Activated CD8-positive, alpha-beta memory T cell treated with anti-CD3 and anti-CD28 coated beads for 48 hours (primary cell): ENCODE measurements at places on chromosomes 1 and 21.

- DNase-seq, result no peak
Observed at GRCh38 chr1:174136714-174137113, 22.6 kb upstream of the RABGAP1L start.

GRCh38 chr1:187275985-187276575, 447.3 kb downstream of the PLA2G4A start:
- no peak for DNase-seq

GRCh38 chr1:110196917-110197765, 13.0 kb upstream of the KCNC4 start:
- DNase-seq, result no peak

- DNase-seq, result no peak
Observed at GRCh38 chr1:61797045-61797755, 54.9 kb downstream of the PATJ start.

GRCh38 chr1:119747451-119747850, 21.3 kb downstream of the HMGCS2 start:
- no peak for DNase-seq

GRCh38 chr1:212683357-212683722, 16.3 kb downstream of the BATF3 start:
- DNase-seq, result no peak

- no peak for DNase-seq
Observed at GRCh38 chr21:39537571-39537970, 75.2 kb upstream of the B3GALT5 start.

DNA sequence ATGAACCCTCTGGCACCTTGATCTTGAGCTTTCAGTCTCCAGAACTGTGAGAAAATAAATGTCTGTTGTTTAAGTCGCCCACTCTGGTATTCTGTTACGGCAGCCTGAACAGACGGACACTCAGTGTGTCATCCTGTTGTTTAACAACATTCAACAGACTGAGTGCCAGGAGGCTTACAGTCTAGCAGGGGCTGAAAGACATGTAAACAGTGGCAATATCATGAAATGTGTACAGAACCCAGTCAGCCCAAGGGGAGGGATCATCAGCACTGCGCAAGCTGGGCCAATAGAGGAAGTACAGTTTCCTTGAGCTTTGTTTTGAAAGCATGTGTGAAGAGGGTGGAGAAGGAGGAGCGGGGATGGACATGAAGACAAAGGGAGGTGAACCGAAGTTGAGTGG, 13.6 kb downstream of the DIP2A start:
- DNase-seq, result no peak

GRCh38 chr1:228348708-228349467, 57.7 kb downstream of the TRIM11 start:
- no peak for DNase-seq

GRCh38 chr1:65176591-65176990, 28.6 kb downstream of the AK4 start:
- no peak for DNase-seq

DNA sequence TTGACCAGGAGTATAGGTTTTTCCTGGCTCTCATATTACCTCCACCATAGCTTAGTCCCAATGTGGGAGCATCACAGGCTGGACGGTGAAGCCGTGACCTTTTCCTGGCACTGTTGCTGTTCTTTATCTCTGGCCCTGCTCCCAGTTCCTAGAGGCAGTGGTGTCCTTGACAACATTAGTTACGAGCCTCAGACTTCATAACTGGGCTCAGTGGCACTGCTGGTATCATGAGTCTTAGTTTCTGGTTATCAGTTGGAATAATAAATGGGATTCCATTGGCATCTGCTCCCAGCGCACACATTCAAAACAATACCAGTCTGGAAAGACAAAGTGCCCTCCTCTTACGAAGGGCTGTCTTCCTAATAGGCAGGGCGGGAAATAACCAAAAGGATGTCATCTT, 8.0 kb downstream of the RNPEP start:
- no peak for DNase-seq

DNA sequence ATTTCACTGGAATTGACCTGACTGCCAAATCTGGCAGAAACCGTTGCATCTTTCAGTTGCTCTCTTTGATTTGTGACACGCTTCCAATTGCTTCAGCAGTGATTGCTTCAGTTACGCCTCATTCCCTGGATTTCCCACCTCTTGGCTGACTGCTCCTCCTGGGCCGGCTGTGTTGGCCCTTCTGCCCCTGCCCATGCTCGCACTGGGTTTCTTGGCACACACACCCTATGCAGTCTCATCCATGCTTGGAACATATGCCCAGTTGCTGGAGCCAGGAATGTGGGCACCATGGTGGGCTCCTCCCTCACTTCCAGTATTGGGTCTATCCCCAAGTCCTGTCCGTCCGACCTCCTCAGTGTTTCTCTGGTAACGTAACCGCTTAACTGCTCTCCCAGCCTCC, 2.2 kb upstream of the ZBTB21 start:
- DNase-seq, result no peak

GRCh38 chr1:186634511-186634910, 45.7 kb downstream of the PTGS2 start:
- DNase-seq, result no peak

- no peak for DNase-seq
Observed at GRCh38 chr21:14878971-14879370, 185.8 kb downstream of the NRIP1 start.

GRCh38 chr1:27299385-27300271, 22.3 kb upstream of the TMEM222 start:
- no peak for DNase-seq

GRCh38 chr1:186627019-186627418, 53.2 kb downstream of the PTGS2 start:
- DNase-seq, result no peak

- no peak for DNase-seq
Observed at GRCh38 chr1:156877433-156878170, 15.9 kb upstream of the PEAR1 start.

DNA sequence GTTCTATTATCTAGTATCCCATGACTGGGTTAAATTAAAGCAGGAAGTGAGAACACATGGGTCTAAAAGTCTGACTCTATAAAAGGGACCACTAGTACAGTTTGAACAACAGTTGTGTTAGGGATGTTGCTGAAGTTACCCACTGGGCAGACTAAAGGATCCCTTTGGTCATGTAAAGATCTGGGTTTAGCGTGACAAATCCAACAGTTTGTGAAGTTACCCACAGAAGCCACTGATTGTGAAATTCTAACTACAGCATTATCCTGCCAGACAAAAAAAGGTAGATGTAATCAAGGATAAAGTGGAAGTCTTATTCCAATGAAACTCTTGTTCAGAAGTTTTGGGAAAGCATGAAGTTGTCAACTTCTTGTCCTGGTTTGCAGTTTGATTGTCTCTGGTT, 5.7 kb downstream of the QSOX1 start:
- DNase-seq, result no peak

GRCh38 chr1:90134175-90134955, 139.5 kb downstream of the ZNF326 start:
- DNase-seq, result no peak

GRCh38 chr1:58331156-58331555, 215.4 kb downstream of the OMA1 start:
- no peak for DNase-seq

- DNase-seq, result no peak
Observed at GRCh38 chr1:94676686-94677085, 135.1 kb upstream of the F3 start.

GRCh38 chr1:235817101-235817728, 49.5 kb downstream of the LYST start:
- no peak for DNase-seq

DNA sequence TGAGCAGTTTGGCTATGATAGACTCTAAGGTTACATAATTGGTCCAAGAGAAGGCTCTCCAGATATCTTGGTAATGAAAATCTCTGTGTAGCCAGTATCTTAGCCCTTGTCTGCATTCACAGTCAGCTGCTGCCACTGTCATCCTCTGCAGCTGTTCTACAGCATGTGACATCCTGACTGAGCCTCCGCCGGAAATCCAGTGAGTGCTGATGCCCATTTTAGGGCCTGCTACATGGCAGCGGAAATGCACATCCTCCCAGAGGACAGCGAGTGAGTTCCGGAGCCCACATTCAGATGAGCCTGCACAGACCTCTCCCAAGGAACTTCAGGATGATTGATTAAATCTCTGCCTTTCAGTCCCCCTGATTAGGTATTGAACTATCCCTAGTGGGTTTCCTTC, 237.1 kb downstream of the HHIPL2 start:
- no peak for DNase-seq

DNA sequence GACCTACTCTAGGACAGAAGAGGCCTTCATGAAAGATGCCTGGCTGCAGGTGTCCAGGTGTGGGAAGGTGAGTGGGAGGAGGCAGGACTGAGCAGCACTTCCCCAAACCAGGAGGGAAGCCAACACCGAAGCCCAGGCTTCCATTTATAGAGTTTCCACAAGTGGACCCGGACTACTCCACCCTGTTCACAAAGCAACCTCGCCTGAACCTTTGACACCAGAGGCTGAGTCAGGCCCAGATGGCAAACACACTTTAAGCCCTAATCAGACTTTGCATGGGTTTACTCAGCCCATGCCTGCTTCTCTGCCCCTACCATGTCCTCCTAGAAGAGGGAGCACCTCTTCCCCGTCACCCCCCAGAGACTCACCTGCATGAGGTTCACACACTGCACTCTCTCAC, 14.0 kb downstream of the PRR9 start:
- DNase-seq, result no peak

DNA sequence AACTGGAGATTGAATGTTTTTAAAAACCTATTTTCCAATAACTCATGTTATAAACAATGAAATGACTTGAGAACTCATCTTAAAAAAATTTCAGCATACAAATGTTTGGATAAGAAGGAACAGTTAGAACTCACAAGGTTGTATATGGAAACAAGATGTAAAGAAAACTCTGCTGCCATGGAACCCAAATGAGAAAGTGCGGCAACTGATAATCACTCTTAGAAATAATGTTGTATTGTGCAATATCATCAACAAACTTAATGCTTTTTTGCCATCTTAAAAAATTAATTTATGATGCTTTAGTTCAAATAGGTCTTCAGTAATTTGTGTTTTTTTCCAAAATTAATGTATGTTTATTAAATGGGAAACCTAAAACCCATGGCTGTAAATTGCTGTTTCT, 461.1 kb upstream of the NCAM2 start:
- no peak for DNase-seq

GRCh38 chr21:35503671-35504070, 454.6 kb upstream of the RUNX1 start:
- DNase-seq, result no peak

- no peak for DNase-seq
Observed at GRCh38 chr1:228303596-228303995, 95.8 kb downstream of the OBSCN start.

DNA sequence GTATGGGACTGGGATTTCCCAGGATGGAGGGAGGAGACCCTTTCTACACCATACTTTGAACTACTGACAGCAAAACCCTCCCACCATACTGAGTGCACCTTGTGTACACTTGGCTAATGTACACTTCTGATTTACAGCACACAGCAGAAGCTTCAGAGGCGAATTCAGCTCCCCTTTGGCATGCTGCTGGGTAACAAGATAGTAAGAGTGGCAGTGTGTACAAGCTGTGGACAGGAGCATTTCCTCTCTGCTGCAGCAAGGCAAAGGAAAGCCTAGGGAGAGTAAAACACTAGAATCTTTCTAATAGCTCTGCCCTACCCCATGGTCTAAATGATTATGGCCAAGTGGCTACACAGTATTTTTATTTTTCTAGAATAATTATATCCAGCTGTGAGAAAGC, 83.9 kb upstream of the ARTN start:
- no peak for DNase-seq

- no peak for DNase-seq
Observed at GRCh38 chr1:58861506-58861905, 77.7 kb upstream of the JUN start.

GRCh38 chr1:78411707-78412106, 79.1 kb upstream of the PTGFR start:
- DNase-seq, result no peak

- no peak for DNase-seq
Observed at GRCh38 chr1:9699361-9699760, 47.8 kb downstream of the PIK3CD start.

DNA sequence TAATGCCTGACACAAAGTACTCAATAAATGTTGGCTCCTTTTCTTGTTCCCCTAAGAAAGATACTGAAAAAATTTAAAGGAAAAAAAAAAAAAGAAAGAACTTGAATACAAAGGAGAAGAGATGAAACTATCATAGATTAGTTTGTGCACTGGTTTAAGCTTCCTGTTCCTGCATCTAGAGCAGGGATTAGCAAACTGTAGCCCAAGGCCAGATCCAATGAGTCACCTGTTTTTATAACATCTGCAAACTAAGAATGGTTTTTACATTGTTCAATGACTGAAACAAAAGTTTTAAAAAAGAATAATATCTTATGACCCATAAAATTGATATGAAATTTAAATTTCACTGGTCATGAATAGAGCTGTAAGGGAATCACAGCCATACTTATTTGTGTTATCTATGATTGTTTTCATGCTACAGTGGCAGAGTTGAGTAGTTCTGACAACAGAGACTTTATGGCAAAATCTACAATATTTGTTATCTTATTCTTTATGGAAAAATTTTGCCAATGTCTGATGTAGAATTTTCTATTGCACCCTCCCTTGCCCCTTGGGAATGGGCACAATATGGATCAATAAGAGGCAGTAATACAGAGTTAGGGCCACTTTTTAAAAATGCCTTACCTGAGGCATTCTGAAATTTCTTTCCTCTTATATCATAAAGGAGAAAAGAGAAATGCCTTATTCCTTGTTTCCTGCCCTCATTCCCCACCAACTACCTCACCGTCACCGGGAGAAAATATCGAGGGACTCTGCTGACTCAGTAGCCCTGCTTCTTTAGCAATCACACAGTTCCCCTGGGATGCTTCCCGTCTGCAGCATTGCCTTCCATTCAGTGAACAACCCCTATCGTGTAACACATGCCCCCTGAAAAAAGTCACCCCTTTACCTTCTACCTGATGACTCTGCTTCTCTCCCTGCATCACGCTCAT, 50.6 kb downstream of the WDR64 start:
- no peak for DNase-seq
